AG09319 (cell line): ENCODE measurements at places on chromosomes 6 and 20.
A peak's percentile ranks its signal among the peaks of the same experiment; 100 is the strongest.

DNA sequence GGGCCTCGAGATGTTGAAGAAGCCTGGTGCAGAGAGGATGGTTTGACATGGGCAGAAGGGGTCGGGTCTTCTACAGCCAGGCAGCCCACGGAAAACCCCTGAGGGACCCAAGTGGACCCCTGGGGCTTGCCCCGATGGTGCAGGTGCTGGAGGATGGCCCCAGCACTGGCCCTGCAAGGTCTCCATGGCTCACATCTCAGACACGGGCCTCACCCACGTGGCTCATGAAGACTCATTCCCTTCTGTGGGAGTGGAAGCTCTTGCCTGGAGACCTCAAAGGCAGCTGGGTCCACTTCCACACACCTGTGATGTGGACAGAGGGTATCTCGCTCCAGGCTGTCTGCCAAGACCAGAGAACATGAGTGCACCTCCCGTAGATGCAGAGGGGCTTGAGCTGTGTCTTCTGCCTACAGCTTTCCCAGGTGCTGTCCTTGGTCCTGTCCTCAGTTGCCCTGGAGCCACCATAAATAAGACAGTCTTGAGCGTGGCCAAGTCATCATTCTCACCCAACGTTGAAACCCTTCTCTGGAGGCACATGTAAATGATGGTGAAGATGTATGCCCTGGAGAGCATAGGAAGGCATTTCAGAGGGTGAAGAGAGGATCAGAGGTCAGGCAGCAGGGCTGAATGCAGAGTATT, 108.0 kb downstream of the SYNDIG1 start:
- no peak for DNase-seq

DNA sequence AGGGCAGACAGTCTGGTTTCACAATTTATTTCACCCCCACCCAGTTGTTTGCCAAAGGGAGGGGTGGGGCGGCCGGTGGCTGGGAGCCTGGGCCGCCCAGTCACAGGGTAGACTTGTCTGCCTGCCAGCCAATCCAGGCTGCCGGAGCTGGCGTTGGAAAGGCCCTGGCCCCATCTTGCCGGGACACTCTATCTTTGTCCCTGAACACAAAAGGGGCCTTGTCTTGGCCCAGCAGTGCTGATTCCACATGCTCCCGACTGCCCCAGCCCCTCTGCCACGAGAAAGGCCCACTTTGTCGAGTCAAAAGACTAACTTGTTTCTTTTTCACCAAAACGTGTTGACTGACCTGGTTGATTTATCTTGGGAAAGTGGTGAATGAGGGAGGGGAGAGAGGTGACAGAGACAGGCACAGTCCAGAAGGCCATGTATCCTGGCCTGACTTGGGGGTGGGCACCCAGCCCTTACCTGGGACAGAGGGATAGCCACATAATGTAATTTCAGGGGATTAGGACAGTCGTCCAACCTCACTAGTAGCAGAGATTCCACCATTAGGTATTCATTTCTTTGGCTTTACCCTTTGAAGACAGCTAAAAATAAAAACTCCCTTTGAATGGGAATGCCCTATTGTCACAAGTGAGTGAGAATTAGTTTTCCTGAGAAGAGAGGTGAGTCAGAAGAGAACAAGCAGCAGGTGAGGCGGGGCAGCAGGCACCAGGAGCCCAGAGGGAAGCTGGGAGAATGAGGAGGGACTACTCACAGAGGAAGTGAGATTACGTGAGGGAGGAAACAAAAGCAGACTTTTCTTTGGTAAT, 67.0 kb upstream of the SIRPA start:
- no peak for DNase-seq

- no peak for DNase-seq
Observed at GRCh38 chr20:20211274-20211987, 156.5 kb upstream of the INSM1 start.

- DNase-seq = no peak
Observed at GRCh38 chr20:33026779-33027759, 4.4 kb upstream of the BPIFB6 start.

GRCh38 chr6:87407561-87407900, 241 bp upstream of the CFAP206 start:
- no peak for DNase-seq

- DNase-seq = peak; percentile 59
Observed at GRCh38 chr20:4633780-4634179, 87.9 kb upstream of the PRND start.

GRCh38 chr6:84358581-84358980, 131.1 kb upstream of the CEP162 start:
- no peak for DNase-seq

GRCh38 chr6:34522761-34523160, 33.4 kb downstream of the SPDEF start:
- DNase-seq = no peak

DNA sequence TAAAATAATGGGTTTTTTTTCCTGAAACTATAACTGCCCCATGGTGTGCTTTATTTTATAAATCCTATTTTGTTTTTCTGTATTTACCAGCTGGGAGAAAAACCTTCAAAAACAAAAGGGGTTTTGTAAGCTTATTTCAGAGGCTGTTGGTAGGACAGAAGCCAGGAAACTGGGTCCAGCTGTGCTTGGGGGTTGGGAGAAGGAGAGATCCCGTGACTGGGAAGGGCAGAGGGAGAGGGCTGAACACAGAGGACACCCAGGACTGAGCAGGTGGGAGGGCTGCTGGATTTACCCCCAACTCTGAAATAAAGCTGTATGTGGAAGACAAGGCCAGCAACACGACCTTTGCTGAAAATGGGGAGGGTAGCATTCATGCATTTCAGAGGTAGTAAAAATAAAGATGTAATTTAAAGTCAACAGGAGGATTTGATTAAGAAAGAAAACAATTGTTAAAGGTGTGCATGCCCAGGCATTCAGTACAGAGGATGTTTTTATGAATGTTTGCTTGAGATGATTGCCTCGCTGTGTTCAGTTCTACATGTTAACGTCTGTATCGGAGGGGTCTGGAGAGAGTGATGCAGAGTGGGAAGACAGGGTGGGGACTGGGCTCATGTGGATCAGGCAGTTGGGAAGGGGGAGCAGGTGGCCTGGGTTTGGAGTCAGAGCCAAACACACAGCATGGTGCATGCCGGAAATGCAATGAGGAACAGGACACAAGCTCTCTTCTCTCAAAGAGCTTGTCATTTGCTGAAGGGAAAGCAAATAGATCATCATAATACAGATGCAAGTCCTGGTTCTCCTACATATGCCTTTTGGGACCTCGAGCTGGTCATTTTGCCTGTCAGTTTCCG, 21.4 kb downstream of the ARFGEF3 start:
- DNase-seq = no peak

DNA sequence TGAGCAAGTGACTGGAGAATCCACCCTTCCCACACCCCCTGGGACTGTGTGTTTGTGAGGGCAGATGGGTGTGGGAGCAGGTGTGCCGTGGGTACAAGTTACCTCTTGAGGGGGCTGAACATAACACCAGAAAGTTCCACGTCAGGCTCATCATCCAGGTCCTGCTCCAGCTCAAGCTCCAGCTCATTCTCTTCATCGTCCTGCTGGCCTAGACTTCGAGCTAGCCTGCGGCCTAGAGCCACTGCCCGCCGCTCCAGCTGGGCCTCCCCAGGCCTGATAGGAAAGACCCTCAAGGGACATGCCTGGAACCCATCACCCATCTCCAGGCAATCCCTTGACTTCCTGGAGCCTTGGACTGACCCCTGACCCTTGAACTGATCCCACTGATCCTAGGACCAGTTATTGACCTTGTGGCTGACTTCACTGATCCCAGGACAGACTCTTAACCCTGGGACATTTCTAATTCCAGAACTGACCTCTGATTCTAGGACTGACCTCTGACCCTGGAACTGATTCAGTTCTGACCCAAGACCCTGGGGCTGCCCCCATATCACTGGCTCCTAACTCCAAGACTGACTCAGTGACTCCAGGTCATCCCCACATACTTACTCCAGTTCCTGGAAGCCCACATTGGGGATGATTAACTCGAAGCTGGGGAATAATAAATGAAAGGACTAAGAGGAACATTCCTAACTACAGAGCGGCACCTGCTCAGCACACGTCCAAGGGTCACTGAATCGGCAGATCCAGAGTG, 11.8 kb upstream of the SPAG4 start:
- no peak for DNase-seq

DNA sequence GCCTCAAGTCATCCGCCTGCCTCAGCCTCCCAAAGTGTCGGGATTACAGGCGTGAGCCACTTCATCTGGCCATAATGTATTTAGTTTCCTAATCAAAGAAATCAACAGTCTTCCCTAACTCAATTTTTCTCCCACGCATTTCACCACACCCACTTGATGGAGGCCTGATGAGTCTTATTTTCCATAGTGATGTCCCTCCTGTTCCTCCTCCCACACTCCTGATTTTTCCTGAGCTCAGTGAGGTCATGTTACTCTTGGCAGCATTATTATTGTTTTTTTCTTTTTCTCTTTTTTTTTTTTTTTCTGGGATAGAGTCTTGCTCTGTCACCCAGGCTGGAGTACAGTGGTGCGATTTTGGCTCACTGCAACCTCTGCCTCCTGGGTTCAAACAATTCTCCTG, 8.9 kb downstream of the ABRACL start:
- no peak for DNase-seq

- DNase-seq = no peak
Observed at GRCh38 chr6:12009876-12010634, 2.1 kb upstream of the HIVEP1 start.

- DNase-seq = no peak
Observed at GRCh38 chr6:68634726-68635411, at the start of gene ADGRB3. ADGRB3 (plus strand) TSS chr6:68635282; CDS start chr6:68638676, 3,394 bp downstream.

GRCh38 chr6:26501482-26501986, 1.4 kb downstream of the BTN1A1 start:
- DNase-seq = no peak

DNA sequence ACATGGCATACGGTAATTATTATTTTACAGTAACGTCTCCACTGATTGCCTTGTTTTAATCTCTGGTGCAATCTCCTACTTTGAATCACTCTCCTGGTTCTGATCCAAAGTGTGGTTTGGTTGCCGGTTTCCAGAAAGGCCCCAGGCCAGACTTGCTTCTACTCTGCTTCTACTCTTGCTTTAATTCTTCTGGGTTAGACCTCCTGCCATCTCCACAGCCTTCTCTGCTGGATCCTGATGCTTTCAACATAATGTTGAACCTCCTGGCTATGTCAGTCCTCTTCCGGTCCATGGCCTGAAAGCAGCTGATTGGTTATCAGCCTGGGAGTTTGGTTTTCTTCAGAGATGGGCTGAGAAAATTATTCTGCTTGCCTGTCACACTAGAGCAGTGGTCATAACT, 266.5 kb upstream of the RIMS1 start:
- peak; percentile 8 for DNase-seq

DNA sequence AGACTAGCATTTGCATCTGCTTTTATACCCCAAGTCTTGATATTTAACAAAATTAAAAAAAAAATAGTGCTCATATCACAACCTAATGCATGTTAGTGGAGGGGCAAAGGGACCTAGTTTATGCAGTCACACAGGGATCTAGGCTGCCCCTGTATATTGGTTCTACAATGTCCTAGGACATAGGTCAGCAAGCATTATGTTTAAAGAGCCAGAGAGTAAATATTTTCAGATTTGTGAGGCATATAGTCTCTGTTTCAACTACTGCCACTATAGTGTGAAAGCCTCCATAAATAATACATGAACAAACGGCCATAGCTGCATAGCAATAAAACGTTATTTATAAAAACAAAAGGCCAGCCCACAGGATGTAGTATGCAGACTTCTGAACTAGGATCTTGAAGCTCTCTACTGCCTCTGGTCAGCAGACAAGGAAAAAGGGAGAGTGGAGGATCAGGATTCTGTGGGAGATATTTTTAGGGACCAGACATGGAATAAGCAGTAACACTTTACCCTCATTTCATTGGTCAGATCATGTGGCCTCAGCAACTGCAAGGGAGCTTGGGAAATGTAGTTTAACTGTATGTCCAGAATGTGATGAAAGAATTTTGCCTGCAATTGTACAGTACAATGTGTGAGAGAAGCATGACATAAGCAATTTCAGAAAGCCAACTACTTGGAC, 414.2 kb upstream of the SPTLC3 start:
- no peak for DNase-seq

DNA sequence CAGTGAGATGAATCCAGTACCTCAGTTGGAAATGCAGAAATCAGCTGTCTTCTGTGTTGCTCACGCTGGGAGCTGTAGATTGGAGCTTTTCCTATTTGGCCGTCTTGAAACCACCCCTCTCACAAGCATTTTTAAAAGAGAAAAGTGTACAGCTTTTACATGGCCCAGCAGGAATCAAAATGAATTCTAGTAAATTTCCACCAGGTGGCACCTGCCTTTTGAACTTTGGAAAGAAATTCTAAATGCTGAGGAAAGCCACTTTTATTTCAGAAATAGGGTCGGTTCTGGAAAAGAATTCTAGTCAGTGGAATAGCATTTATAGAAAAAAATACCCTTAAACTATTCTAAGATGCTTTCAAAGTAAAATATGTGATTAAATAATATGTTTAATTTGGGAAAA, 647.8 kb downstream of the CD109 start:
- DNase-seq = no peak

- no peak for DNase-seq
Observed at GRCh38 chr6:4324746-4325145, 189.4 kb upstream of the ECI2 start.

DNA sequence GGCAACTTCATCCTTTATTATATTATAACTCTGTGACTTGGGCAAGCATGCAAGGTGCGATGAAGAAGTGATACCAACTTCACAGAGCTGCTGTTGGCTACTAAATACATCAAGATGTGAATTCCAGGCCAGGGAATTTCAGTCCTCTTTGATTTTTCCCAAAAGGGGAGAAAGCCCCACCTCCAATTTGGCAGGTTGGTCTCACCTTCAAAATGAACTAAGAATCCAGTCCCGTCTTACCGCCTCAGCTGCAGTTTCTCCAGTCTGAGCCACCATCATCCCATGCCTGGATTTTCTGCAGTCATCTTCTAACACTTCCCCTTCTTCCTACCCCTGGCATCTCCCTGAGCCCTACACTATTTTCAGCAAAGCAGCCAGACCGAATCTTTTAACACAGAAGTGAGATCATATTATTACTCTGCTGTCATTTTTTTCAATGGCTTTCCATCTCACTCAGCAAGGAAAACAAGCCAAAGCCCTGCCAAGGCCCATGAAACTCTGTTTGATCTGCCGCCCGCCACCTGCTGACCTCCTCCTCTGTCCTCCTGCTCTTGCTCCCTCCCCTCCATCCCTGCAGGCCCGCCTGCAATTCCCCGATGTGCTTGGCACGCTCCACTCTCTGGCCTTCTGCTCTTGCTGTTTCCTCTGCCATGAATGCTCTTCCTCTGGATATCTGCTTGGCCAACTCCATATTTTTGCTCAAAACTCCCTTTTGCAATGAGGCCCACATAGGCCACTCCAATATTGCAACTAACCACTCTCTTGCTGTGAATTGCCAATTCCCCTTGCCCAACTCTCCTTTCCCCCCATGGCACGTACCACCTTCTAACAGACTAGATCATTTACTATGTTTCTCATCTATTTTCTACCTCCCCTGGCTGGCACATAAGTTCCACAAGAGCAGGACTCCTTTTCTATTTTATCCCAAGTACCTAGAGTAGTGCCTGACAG, 46.0 kb upstream of the TAGAP start:
- no peak for DNase-seq

GRCh38 chr6:47229255-47229654, 80.5 kb downstream of the TNFRSF21 start:
- DNase-seq = no peak
